NCI-H82 (cell line): ENCODE measurements at places on chromosomes 11 and 22.
A peak's percentile ranks its signal among the peaks of the same experiment; 100 is the strongest.

- no peak for DNase-seq
These were observed 326.3 kb downstream of the AASDHPPT start for GRCh38 chr11:106403751-106404150.

- DNase-seq = no peak
These were observed 27.7 kb upstream of the ETS1 start for GRCh38 chr11:128615076-128615475.

GRCh38 chr11:123020968-123021367, 39.3 kb upstream of the BSX start:
- DNase-seq = peak; percentile 69

DNA sequence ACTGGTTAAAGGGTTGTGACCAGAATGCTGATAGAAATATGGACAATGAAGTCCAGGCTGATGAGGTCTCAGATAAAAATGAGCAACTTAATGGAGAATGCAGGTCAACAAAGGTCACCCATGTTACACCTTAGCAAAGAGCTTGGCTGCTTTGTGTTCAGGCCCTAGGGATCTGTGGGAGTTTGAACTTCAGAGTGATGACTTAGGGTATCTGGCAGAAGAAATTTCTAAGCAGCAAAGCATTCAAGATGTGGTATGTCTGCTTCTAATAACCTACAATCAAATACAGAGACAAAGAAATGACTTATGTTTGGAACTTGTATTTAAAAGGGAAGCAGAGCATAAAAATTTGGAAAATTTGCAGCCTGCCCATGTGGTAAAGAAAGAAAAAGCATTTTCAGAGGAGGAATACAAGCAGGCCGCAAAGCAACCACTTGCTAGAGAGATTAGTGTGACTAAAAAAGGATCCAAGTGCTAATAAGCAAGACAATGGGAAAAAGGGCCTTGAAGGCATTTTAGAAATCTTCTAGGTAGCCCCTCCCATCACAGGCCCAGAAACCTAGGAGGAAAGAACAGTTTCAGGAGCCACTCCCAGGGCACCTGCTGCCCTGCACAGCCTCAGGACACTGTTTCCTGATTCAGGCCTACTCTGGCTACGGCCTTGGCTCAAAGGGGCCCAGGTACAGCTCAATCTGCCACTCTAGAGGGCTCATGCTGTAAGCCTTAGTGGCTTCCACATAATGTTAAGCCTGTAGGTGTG, 41.3 kb downstream of the TNKS1BP1 start:
- no peak for DNase-seq

GRCh38 chr11:69954756-69955155, 123.4 kb upstream of the ANO1 start:
- no peak for DNase-seq

- DNase-seq = peak; percentile 29
These were observed 325.7 kb downstream of the SOX6 start for GRCh38 chr11:16030664-16031063.

DNA sequence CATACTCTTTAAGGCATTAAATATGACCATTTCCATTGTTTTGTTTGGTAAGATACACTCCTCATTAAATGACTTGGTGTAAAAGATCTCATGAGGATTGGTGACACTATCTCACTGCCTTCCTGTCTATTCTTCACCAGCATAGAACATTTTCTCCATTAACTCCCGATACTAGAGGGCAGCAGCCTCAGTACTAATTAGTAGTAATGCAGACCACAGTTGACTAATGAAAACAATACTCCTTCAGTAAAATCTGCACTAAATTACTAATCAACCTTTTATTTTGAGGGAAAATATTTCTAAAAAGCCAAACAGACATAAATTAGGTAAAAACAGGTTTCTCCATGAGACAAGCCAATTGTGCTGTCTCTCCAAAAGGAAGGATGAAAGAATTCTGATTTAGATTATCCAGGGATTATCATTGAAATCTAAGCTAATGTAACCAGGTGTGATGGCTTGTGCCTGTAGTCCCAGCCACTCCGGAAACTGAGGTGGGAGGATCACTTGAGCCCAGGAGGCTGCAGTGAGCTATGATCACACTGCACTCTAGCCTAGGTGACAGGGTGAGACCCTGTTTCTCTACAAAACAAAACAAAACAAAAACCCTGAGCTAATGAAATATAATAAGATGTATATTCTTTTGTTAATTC, 9.4 kb downstream of the PGM2L1 start:
- peak; percentile 71 for DNase-seq

GRCh38 chr11:95451682-95452081, 220.7 kb upstream of the SESN3 start:
- no peak for DNase-seq

GRCh38 chr22:23220485-23221350, 40.4 kb downstream of the BCR start:
- DNase-seq = no peak

DNA sequence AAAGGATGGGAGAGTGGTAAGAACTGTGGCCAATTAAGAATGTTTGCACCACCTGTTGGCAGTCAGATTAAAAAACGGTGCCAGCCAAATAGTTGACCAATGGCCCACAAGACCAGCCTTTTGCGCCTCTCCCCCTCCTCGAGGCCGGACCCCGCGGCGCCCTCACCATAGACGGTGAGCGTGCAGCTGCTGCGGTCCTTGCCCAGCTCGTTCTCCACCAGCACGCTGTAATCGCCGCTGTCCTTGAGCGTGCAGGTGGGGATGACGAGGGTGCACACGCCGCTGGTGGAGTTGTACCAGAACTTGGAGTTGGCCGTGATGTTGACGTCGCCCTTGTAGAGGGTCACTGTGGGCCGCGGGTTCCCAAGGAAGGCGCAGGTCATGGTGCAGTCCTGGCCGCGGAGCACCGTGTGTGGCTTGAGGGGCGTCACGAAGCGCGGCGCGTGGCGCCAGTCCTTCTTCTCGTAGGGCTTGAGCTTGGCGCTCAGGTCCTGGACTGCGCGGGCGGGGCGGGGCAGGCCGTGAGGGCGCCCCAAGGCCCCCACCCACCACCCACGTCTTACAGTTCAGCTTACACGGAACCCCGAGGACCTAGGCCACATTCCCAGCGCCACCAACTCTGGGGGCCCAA, 7.2 kb downstream of the TMEM86A start:
- DNase-seq = peak; percentile 14

DNA sequence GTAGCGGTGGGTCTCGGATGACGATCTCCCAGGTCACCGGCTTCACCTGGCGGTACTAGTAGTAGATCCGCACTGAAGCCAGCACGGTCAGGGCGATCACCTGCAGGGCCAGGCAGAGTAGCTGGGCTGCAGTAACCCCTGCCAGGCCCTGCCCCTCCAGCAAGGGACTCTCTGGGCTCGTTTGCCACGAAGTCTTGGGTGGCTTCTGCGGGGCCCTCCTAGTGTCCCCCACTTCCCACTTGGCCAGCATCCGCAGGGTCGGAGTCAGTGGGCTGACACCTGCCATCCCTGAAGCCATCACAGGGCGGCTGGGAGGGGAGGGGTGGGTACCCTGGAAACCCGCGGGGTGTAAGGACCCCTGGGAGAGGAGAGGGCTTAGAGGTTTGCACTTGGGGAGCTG, 214.0 kb downstream of the OR4C45 start:
- no peak for DNase-seq

DNA sequence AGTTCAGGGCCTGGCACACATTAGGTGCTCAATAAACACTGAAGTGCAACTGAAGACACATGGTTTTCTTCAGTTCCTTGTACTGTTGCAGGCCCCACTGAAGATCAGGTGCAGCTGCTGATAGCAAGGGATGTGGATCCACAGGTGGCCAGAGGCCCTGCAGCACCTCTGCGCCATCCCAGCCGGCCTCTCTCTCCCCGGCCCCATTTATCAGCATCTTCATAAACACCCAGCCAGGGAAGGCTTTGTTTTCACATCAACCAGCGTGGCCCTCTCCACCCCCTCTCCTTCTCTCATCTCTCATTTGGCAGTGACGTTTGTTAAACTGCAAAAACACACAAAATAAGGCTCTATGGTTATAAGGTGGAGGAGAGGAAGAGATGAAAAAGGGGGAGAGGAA, 528.8 kb downstream of the BUD13 start:
- DNase-seq = no peak

GRCh38 chr11:11717064-11717725, 95.4 kb upstream of the GALNT18 start:
- no peak for DNase-seq

- no peak for DNase-seq
These were observed 298.3 kb downstream of the KIRREL3 start for GRCh38 chr11:126702165-126702720.

DNA sequence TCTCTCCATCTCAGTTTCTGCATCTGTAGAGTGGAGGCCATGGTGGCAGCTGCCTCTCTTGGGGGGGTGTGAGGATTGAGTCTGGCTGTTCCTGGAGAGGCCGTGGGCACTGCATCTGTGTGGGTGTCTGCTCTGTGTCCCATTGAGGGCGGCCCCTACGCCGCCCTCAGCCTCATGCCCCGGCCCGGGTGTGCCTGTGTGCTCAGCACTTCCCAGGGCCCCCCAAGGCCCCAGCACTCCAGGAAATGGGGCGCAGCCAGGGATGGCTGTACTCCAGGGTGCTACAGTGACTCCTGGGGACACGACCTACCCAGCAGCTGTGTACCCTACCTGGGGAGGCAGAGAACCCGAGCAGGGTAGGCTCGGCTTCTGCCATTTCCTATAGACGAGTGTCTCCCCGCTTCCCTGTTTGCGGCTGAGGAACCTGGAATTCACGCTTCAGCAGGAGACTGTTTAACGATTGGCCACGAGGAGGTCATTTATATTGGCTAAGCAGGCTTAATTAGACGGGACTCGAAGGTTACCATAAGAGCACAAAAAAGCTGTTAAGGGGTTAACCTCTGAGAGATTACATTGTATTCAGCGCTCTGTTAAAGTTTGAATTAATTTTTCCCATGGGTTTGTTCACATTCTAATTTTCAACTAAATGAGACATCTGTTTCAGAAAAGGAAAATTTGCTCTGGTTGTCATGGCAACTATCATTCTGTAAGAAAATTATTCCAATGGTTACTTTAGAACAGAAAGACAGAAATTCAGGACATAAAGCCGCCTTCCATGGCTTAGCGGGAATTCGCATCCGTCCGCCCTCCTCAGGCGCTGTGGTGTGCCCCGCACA, 76.4 kb downstream of the MPPED1 start:
- no peak for DNase-seq

GRCh38 chr22:38494498-38494897, 11.6 kb downstream of the DDX17 start:
- DNase-seq = no peak

DNA sequence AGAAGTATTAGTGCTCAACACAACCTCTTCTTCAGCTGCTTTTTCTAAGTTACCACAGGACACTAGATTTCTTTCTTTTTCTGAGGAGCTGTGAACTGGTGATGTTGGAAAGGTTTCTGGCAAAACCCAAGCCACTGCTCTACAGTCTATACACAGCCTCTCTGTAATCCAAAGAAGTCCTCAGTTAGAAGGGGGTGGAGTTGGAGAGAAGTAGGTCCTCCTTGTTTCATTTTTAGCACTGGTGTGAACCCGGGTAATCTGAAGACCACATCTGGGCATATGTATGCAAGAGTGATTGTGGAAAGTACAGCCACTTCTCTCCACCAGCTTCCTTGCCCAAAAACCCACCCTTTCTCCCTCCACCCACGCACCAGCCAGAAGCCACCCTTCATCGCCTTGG, 1168.1 kb downstream of the LRRC4C start:
- DNase-seq = no peak

DNA sequence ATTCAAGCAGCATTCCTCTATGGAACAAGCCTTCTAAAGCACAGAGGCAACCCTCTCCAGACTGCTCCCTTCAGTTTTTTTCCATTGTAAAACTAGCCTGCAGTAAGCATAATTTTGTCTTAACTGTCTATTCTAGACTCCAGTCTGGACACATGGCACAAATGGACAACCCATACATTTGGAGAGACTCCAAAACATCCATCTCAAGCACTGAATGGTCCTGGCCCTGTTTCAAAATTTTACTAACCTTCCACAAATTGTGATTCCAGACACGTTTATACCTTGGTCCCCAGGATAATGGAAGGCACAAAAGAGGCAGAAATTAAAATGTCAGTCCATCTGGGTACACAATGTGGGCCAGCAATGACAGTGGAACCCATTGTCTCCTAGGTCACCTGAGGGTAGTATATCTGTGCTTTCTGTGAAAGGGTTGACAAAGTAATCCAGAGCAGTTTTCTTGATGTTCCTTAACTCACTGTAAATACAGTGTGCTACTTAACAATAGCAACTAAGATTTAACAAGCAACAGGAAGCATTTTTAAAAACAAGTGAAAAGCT, 16.2 kb upstream of the SESN3 start:
- no peak for DNase-seq

DNA sequence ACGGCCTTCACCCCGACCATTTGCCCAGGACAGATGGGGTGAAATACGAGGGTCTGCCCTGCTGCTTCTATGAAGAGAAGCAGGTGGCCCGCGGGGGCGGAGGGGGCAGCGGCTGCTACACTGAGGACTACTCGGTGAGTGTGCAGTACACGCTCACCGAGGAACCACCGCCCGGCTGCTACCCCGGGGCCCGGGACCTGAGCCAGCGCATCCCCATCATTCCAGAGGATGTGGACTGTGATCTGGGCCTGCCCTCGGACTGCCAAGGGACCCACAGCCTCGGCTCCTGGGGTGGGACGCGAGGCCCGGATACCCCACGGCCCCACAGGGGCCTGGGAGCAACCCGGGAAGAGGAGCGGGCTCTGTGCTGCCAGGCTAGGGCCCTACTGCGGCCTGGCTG, 11.2 kb downstream of the C22orf31 start:
- no peak for DNase-seq

- peak; percentile 92 for DNase-seq
These were observed 94.2 kb upstream of the TBCEL start for GRCh38 chr11:120929664-120930154.
